ENCODE measurements at places on chromosomes 13 and 19.

DNA sequence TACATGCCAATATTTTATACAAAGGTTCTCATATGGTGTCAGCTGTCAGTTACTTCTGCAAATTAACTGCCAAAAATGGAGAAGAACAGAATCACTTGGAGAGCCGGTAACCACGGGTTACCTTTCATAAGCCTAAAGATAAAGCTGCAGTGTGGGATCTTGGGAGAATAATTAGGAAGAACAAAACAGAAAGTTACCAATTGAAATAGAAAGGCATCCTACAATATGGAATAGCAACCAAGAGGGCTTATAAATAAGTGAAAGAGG, 74.2 kb downstream of the TSHZ3 start:
- no peak for DNase-seq

- no peak for DNase-seq
Measured at GRCh38 chr13:42466123-42466522, 107.8 kb upstream of the TNFSF11 start.

GRCh38 chr19:45919678-45920077, 5.1 kb upstream of the NANOS2 start:
- no peak for DNase-seq

DNA sequence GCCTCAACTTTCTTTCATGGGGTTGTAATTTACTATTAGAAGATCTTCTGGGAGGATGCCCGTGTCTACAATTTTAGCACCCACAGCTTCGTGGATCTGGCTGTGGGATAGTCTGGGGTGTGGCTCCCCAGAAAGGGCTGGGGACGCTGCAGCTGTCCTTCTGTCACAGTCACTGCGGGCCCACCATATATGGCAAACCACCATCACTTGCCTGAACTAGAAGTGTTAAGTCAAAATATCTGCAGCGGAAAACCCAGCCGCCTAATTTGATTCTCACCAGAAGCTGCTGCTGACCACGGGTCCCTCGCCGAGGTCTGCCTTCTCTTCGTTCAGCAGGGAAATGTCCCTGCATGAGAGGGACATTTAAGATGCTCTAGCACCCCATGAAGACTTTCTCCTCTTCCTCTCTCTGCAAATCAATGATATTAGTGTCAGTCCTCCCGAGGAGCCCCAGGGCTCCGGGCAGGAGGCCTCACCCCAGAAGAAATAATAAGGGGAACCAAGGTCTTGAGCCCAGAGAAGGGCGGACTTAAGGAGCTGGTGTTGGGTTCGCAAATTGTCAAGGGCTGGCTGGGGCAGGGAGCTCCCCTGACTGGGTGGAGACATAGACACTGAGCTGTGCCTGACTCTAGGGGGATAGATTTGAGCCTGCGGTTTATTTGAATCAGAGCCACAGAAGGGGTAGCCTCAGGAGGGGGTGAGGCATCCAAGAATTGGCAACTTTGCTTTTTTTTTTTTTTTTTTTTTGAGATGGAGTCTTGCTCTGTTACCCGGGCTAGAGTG, 3.0 kb upstream of the MATK start:
- no peak for DNase-seq

DNA sequence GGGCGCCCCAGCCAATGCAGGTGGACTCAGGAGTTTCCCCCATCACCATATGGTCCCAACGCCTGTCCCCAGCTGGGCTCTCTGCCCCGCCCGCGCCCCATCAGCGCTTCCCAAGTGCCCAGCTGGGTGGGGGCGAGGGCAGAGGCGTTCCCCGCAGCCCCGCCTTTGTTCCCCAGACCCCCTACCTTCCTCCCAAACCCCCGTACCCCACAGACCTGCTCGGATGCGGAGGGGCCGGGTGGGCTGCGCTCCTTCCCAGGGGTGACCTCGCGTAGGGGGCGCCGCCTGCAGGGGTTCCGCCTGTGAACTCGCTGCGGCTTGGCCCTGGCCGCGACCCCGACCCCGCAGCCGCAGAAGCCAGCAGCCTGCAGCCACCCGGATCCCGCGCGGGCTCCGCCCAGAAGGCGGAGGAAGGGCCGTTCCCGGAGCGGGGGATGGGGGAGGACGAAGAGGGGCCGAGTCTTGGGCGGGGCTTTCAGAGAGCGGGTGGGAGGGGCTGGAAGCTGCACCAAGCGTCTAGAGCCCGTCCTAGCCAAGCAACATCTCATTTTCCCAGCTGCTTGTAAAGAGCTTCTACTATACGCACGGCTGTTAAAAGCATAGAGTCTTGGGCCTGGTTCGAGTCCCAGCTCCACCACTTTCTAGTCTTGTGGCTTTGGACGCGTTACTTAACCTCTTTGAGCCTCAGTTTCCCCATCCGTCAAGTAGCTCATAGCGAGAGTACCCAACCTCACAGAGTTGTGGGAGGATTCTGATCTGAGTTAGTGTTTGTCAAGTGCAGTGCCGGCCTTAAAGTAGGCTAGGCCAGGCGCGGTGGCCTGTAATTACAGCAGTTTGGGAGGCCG, at the start of gene RAB3D:
Gene RAB3D (minus strand): TSS at position 404 of the 845 bp plus-strand sequence. CDS start 2,258 bp downstream, outside the sequence.
- DNase-seq, result peak; percentile 78

DNA sequence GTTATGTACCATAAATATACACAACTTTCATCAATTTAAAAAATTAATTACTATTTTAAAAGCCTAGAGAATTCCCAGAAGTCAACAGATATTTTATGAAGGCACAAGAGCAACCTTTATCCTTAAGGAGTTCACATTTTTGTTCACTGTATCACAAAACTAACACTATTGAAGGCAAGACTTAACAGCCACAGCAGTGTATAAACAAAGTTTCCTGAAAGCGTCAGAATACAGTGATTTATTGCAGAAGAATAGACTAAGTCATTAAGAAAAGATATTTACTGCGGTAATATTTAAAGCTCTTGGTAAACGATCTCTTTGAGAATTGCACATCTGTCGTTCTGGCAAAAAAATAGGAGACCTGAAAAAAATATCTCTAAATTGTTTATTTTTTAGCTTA, 419.3 kb upstream of the NBEA start:
- no peak for DNase-seq

DNA sequence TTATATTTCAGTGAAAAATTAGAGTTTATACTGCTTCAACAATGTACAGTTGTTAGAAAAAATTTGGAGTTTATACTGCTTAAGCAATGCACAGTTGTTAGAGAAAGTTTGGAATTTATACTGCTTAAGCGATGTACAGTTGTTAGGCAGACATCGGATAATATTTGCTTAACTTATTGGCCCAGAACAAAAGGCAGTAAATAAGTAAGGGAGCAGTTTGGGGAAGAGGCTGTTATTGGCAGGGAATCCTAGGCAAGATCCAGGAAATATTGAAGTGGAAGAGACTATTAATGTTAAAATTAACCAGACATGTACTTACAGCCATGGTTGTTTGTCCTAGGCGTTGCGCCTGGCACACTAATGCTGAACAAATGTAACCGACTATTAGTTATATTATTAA, 166.9 kb downstream of the GPC5 start:
- DNase-seq, result no peak

- DNase-seq, result no peak
Measured at GRCh38 chr19:18204394-18205199, 755 bp upstream of the RAB3A start.

- DNase-seq, result no peak
Measured at GRCh38 chr13:62057286-62057685, 641.6 kb upstream of the PCDH20 start.

- DNase-seq, result no peak
Measured at GRCh38 chr19:50601407-50602088, 33.3 kb upstream of the LRRC4B start.

- no peak for DNase-seq
Measured at GRCh38 chr13:46401432-46401831, 14.4 kb upstream of the RUBCNL start.

- no peak for DNase-seq
Measured at GRCh38 chr13:114069376-114070097, 62.9 kb downstream of the RASA3 start.

GRCh38 chr19:8611391-8611876, 919 bp upstream of the ADAMTS10 start:
- DNase-seq, result no peak

GRCh38 chr13:108932196-108932595, 302.8 kb downstream of the MYO16 start:
- DNase-seq, result no peak

GRCh38 chr19:45471931-45472562, 4.3 kb downstream of the FOSB start:
- no peak for DNase-seq

DNA sequence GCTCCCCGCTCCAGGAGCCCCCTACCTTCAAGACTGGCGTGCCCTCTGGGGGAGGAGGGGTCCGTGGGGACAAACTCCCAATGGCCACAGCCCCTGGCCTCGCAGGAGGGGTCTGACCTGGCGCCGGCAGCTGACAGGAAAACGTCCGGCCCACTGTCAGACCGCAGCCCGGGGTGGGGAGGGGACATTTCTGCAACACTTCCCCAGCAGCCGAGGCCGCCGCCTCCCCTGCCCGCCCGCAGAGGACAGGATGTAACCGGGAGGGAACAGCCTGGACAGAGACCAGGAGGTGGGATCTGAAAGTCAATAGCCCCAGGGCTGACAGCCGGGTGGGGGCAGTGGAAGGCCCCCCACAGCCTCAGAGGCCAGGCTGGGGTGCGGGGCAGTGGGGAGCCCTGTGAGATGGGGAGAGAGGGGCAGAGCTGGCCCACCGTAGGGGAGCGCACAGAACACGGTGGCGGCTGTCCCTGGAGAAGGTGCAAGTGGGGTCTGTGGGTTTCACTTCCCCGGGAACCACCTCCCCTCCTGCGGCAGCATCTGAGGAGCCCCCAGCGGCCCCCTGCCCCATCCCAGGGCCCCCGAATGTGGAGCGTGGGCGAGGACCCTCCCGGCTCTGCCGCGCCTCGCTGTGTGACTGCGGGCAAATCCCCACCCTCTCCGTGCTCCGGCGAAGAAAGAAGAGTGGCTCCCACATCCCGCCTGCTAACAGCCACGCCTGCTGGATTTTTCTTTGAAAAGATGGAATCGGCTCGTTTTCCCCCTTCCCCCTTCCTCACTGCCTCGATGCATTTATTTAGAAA, at the start of gene PEAK3:
Gene PEAK3 (minus strand): TSS at position 114 of the 800 bp plus-strand sequence. CDS start 1,244 bp downstream, outside the sequence.
- no peak for DNase-seq

- DNase-seq, result no peak
Measured at GRCh38 chr19:38278751-38279150, 14.4 kb downstream of the SPINT2 start.

DNA sequence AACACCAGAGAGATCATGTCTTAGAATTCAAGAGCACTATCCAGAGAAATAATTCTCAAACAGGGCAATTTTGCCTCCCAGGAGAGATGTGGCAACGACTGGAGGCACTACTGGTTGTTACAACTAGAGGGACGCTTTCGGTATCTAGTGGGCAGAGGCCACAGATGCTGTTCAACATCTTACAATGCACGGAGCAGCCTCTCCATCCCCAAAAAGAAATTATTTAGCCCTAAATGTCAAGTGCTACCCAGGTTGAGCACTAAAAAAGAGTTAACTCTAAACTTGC, 78.6 kb downstream of the ABCC4 start:
- no peak for DNase-seq

DNA sequence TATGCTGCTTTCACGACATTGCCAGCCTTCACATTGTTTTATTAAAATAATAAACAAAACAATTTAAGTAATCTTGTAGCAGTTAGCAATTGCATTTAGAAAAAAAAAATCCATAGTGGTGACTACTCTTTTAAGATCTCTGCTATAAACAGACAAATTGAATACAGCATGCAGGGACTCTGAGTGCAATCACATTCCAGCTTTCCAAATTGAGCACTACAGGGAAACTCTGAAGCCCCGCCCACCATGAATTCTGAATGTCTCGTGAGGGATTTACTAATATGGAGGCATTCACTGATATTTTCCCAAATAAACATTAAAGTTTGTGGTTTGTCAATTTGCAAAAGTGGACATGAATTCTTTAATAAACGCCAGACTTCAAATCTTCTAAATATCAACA, 698.8 kb downstream of the LIG4 start:
- no peak for DNase-seq

GRCh38 chr19:6533000-6533328, 2.1 kb downstream of the TNFSF9 start:
- no peak for DNase-seq

- DNase-seq, result no peak
Measured at GRCh38 chr19:5547881-5548280, 19.9 kb downstream of the TINCR start.

- no peak for DNase-seq
Measured at GRCh38 chr19:4075373-4075772, 8.7 kb upstream of the ZBTB7A start.

DNA sequence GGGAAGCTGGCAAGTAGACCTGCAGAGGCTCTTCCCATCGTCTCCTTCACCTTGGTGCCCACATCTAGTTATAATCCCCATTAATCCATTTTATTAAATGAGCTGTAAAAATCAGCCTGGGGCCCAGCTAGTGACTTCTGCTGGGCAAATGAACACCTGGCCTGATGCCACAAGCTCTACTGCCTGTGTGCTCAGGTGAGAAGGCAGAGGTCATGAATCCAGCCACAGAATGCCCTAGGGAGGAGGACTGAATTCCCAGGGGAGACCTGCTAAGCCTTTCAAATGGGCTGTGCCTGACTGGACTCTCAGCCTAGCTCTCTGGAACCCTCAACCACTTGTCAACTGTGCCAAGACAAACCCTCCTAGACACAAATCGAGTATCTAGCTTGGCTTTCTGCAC, 74.0 kb downstream of the PDS5B start:
- no peak for DNase-seq

- DNase-seq, result no peak
Measured at GRCh38 chr19:844546-844971, 3.8 kb downstream of the PRTN3 start.

DNA sequence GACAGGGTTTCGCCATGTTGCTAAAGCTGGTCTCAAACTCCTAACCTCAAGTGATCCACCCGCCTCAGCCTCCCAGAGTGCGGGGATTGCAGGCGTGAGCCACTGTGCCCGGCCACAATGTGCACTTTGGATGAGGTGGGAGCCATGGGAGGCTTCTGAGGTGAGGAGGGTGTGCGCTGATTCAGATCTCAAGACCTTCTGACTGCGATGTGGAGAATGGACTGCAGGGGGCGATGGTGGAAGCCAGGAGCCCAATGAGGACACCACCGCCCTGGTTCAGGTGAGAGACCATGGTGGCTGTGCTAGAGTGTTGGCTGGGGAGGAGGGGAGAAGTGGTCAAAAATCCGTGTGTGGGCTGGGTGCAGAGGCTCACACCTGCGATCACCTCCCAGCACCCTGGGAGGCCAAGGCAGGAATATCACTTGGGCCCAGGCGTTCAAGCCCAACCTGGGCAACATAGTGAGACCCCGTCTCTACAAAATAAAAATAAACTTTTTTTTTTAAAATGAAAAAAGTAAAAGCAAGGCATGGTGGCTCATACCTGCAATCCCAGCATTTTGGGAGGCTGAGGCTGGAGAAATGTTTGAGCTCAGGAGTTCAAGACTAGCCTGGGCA, 5.6 kb downstream of the INAFM1 start:
- no peak for DNase-seq

DNA sequence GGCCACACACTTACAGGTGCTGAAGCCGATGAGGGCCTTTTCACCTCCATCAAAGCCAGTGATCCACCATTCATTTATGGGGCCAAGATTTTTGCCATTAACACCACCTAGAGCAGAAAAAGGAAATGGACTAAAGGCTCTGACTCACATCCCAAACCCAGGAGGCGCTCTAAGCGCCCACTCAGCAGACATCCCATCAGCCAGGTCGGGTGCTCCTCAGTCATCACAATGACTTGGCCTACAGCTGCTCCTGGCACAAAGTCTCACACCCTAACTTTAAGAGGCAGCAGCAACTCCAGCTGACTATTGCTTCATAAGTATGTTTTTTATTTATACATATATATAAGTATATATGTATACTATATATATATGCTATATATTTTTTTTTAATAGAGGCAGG, 36.1 kb upstream of the EIF3G start:
- no peak for DNase-seq

- DNase-seq, result no peak
Measured at GRCh38 chr13:98438246-98439125, 138.4 kb downstream of the STK24 start.
